ENCODE measurements at places on chromosomes 13 and 19.
A peak's percentile ranks its signal among the peaks of the same experiment; 100 is the strongest.

DNA sequence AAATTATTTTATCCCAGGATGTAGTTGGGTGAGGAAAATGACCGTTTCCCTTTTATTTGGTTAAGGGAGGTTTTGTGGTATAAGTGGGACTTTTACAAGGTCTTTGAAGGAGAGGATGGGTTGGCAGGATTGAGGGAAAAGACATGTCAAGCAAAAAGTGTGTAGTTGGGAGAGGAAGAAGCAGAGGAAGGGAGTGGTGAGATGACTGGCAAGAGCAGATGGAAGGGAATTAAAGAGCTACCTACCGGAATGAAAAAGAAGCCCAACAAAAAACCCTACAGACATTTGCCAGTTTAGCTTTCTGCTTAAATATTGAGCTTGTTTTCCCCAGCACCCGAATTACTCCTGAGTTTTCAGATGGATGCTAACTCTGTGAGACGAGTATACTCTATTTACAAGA is 19.6 kb downstream of the FRY start:
- DNase-seq: no peak

- DNase-seq: no peak
These were observed 599 bp upstream of the ARHGEF7 start for GRCh38 chr13:111114362-111115060.

- DNase-seq: peak; percentile 45
These were observed 33.0 kb upstream of the ADGRE5 start for GRCh38 chr19:14347999-14348889.

DNA sequence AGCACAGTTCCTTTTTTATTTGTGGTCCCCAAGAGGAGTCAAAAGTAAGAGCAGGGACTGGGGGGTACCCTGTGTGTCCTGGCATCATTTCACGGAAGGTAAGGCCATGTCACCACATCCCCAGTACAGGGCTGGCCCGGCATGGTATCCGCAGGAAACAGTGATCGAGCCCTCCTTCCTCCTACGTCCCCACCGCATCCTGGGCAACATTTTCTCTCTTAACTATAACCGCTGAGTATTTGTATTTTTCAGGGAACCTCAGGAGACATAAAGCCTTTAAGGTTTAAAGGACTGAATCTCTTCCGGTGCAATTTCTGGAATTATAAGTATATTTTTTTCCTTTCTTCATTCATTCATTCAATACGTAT is 13.6 kb upstream of the LATS2 start:
- no peak for DNase-seq

GRCh38 chr13:108961542-108962125 is 332.2 kb downstream of the MYO16 start:
- no peak for DNase-seq

DNA sequence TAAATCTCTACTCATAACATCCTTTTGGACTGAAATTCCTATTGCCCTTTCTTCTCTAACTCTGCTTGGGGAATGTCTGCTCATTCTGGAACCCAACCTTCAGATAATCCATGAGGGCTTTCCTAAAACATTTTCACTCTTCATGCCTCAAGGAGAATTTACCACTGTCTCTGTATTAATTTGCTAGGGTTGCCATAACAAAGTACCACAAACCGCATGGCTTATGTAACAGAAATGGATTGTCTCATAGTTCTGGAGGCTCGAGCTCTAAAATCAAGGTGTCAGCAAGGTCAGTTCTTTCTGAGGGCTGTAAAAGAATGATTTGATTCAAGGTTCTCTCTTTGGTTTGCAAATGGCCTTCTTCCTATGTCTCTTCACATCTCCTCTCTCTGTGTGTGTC is 209.7 kb downstream of the LACC1 start:
- no peak for DNase-seq

DNA sequence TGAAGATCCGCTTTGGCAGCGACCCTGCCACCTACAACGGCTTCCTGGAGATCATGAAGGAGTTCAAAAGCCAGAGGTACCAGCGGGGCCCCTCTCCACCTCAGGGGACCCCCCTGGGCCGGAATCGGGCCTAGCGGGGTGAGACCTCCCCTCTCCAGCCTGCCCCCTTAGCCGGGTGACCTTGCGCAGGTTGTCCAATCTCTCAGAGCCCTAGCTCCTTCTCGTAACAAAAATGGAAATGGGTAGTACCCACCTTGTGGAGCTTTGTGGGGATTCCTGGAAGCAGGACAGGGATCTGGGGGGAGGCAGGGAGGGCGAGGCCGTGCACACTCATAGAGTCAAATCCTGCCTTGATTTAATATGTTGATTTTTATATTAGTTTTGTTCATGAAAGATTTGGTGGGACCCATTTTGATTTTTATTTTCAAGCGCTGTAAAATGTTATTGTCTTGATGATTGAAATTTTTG is 658 bp downstream of the SIN3B start:
- no peak for DNase-seq

GRCh38 chr13:112931028-112931934 is 37.7 kb upstream of the MCF2L start:
- no peak for DNase-seq

- DNase-seq: no peak
These were observed 17.9 kb downstream of the RELB start for GRCh38 chr19:45019187-45019586.

- no peak for DNase-seq
These were observed 8.9 kb upstream of the SLC15A1 start for GRCh38 chr13:98761126-98761985.

GRCh38 chr13:38661010-38661675 is 25.7 kb upstream of the FREM2 start:
- no peak for DNase-seq

GRCh38 chr13:34412295-34412694 is 529.8 kb upstream of the NBEA start:
- no peak for DNase-seq

GRCh38 chr19:17963936-17964691 is 2.8 kb upstream of the KCNN1 start:
- DNase-seq: no peak

DNA sequence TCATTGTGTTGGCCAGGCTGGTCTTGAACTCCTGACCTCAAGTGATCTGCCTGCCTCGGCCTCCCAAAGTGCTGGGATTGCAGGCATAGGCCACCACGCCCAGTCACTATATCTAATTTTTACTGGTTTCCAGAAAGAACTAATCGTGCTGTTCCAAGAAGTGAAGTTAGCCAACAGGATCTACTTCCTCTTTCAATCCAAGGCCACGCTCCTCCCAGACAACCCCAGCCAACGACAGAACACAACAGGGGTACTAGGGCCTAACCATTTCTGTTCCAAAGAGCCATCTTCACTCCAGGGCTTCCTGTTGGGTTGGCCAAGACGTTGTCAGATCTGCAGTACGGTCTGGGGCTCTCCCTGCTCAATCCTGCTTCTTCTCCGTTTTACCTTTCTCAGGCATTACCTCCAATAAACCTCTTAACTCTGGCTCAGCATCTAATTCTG is 7.0 kb upstream of the LSM14A start:
- no peak for DNase-seq

DNA sequence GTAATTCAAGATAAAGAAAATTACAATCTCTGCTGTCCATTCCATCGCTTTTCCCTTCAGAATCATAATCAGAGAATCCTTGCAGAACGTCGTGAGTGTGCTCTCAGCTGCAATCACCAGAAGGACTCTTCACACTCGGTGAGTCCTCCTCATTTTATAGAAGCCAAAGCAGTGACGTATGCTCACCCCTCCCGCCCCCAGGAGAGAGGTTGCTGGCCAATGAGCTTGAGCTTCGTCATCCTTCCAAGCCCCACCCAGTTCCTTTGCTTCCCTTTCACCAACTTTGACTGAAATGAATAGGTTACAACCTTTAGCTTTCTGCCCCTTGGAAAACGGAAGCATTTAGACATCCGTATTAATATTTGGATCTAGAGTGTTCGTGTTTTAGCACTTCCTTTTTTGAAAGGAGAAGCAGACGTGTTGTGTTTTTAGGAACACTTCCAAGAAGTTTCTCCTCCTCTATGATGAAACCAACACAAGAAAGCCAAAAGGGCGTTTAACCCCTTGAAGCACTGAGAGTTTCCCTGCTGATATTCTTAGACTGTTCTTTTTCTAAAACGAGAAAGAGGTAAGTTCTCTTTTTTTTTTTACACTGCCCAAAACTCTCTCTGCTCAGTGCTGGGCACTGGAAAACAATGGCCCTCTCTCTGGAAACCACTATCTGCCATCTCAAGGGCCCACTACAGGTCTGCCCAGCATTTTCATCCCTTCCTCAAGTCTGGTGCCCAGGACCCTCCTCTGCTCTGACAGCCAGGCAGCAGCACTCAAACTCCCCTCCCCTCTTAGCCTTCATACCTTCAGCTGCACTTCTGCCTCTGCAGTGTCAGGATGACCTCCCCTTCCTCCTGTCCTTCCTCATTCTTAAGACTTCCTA is 44.3 kb upstream of the CEACAM21 start:
- DNase-seq: peak; percentile 73

DNA sequence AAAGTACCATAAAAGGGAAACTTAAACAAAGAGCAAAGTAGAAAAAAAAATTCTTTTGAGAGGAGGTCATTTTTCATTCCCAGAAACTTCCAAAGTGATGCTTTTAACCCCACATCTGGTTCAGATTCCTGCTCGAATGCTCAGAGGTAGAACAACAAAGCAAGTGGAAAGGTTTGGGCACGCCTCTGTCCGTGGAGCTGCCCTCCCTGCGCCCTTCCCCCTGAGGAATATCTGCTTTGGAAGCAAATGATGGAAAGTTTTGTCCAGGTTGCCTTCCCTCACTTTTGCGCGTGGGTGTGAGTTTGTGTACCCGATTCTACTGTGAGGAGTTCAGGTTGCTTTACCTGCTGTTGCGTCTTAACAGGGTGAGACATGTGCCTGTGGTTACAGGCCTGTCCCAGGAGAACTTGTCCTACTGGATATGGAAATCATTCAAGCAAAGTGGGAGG is 110.2 kb downstream of the KLF5 start:
- DNase-seq: no peak

GRCh38 chr13:29484236-29484635 is 111.3 kb downstream of the SLC7A1 start:
- DNase-seq: no peak

DNA sequence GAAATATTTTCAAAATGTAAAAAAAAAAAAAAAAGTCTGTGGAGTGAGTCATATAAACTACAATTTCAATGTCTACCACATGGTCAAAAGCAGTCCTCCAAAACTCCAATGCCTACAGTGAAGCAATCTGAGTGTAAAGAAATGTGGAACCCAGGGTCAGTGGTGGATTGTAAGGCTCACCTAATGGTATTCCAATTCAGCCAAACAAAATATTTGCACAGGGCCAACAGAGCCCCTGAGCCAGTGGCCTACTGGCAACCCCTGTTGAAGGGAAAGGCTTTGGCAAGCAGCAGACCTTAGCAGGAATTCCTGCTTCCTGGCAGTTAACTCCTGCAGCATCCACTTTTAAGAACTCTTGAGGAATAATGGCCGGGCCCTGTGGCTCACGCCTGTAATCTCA is 3.4 kb downstream of the DNMT1 start:
- no peak for DNase-seq

GRCh38 chr19:33647146-33647545 is 25.4 kb downstream of the CHST8 start:
- DNase-seq: no peak

GRCh38 chr13:112194579-112194978 is 127.6 kb downstream of the SOX1 start:
- DNase-seq: no peak

DNA sequence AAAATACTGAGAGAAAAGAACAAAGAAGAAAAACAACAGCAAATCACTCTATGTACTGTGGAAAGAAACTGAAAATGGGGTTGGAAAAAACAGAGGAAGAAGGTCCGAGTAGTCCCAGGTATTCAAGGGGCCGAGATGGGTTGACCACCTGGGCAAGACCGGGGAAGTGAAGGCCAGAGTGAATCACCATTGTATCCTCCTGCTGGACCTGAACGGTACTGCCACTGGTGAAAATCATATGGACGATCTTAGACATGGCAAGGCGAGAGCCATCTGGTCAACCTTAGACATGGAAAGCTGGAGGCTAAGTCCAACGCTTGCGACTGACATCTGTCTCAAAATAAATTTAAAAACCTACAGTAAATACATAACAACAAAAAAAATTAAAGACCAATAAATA is 44.4 kb upstream of the ZNF91 start:
- DNase-seq: no peak

- no peak for DNase-seq
These were observed 50.0 kb downstream of the PTPRS start for GRCh38 chr19:5290336-5291262.

DNA sequence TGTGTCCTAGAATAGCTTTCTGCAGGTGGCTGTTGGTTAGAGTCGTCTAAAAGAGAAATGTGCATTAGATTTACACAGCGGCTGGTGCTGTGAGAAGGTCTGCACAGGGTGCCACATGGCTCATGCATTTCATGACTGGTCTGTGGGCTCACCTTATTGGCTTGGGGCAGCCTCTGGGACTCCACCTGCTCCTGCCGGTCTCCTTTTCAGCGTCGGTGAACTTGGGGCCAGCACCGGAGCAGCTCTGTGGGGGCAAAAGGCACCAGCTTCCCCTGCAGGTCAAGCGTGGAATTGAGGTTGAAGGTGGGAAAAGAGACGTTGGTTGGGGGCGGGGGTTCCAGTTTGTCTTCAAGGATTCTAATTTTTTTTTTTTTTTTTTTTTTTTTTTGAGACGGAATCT is 3.1 kb upstream of the PNMA8C start:
- no peak for DNase-seq

DNA sequence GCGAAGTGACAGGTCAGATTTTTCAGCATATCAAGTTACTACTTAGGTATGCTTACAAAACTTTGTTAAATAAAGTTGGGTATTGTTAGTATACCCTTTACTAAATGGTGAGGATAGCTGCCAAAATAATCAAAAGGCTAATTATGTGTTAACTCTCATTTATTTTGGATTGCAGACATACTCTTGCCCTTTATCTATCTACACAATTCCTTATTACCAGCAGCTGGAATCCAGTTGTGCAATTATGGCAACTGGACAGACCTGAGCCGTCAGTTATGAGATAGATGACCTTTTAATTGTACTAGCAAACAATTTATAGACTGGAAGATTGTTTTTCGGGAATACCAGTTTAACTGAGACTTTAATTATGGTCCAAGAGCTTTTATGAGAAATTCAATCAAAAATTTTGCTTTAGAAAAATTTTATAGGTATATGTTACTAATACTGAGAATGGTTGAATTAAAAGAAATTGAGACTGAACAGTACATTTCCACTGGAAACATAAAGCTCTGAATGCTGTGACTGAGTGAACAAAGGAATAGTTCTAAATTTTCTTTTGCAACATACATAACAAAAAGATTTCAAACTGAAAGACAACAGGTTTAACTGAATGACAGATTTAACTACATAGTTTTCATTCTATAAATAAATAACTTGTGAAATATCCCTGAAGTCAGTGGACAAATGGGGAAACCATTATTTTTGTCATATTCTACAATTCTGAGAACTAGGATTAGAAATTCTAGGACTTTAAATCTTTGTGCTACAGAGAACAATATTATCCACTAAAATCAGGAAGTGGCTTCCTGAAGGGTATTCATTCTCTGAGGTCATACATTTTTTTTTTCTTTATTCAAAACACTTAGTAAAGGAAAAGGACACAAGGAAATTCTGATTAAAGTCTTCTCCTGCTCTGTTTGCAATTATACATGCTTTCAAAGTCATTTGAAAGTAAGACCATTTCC is 97.4 kb downstream of the ZC3H13 start:
- DNase-seq: no peak

- DNase-seq: no peak
These were observed 19.5 kb downstream of the CCDC70 start for GRCh38 chr13:51881296-51881695.

Measured in T-helper 2 cell (primary cell).